DMS53 (cell line): ENCODE measurements at places on chromosomes 12 and 14.
A peak's percentile ranks its signal among the peaks of the same experiment; 100 is the strongest.

DNA sequence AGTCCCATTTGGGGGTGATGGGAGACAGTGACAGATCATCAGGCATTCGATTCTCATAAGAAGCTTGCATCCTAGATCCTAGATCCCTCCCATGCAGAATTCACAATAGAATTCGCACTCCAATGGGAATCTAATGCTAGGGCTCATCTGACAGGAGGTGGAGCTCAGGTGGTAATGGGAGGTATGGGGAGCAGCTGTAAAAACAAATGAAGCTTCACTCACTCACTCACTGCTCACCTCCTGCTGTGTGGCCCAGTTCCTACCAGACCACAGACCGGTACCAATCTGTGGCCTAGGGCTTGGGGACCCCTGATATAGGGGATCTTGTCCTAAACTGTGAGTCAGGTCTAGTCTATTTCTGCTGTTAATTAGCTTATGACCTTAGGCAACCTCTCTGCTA, 40.1 kb upstream of the EPS8 start:
- peak; percentile 68 for DNase-seq

GRCh38 chr12:132575661-132576060, 34.7 kb downstream of the LRCOL1 start:
- DNase-seq, result no peak

GRCh38 chr14:24813819-24814259, 179.8 kb upstream of the GZMB start:
- DNase-seq, result no peak

GRCh38 chr12:118958520-118958919, 22.8 kb upstream of the SRRM4 start:
- DNase-seq, result peak; percentile 39

DNA sequence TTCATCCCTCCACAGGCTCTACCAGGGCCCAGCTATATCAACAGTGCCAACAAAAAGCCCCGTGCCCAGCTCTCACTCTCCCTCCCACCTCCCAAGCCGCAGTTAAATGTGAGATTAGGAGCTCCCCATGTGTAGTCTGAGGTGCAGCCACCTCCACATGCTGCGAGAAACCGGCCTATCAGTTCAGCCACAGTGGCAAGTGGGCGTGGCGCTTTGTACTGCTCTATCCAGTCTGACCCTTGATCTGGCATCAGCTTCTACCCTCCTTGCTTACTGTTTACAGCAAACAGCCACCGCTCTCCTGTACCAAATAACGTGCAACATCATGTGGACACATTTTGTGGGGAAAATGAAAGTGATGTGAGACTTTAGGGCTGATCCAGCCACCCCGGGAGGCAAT, 1.7 kb downstream of the PLEK2 start:
- DNase-seq, result no peak

DNA sequence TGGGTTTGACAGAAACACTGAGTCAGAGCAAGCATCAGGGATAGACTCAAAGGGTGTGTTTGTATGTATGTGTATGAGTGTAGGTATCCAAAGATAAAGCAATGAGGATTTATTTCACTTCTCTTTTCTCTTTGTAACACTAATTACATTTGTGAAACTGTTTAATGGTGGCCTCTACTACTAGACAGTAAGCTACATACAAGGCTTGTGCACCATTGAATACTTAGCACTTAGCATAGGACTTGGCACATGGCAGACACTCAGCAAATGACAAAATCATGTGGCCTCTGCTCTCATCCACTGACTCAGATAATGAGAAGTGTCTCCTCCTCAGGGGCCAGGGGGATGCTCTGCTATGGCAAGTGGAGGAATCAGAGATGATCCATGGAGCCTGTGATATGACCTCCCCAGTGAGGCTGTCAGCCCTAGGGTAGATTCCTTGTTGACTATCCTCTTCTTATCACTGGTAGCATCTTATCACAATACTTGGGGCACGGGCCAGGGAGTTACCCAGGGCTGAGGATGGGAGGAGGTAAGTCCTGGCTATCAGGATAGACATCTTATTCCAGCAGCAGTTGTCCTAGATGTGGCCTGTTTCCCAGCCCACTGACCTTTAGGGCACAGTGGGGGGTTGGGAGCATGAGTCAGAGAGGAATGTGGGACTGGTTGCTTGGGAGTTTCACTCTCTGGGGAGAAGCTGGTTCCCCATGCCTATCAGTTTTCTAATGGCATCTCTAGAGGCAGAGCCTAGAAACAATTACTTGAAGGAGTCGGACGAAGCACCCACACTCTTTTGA, 71.2 kb upstream of the HOXC13 start:
- DNase-seq, result peak; percentile 12

DNA sequence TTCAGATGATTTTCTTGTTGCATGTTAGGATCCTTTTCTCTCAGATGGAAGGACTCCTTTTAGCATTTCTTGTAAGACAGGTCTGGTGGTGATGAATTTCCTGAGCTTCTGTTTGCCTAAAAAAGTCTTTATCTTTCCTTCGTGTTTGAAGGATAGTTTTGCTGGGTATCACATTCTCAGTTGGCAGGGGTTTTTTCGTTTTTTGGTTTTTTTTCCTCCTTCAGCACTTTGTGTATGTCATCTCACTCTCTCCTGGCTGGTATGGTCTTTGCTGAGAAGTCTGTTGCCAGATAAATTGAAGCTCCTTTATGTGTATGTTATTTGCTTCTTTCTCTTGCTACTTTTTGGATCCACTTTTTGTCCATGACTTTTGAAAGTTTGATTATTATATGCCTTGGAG, 15.6 kb upstream of the TXNRD1 start:
- no peak for DNase-seq

- DNase-seq, result no peak
Measured at GRCh38 chr14:51056421-51056820, 38.5 kb downstream of the TRIM9 start.

- DNase-seq, result no peak
Measured at GRCh38 chr12:55673638-55674037, 34.1 kb downstream of the ITGA7 start.

GRCh38 chr12:23049180-23049579, 424.2 kb downstream of the ETNK1 start:
- DNase-seq, result peak; percentile 82

GRCh38 chr14:21997300-21997699, 323.7 kb upstream of the OR4E1 start:
- DNase-seq, result peak; percentile 65

GRCh38 chr12:69896653-69897381, 71.8 kb downstream of the MYRFL start:
- no peak for DNase-seq

DNA sequence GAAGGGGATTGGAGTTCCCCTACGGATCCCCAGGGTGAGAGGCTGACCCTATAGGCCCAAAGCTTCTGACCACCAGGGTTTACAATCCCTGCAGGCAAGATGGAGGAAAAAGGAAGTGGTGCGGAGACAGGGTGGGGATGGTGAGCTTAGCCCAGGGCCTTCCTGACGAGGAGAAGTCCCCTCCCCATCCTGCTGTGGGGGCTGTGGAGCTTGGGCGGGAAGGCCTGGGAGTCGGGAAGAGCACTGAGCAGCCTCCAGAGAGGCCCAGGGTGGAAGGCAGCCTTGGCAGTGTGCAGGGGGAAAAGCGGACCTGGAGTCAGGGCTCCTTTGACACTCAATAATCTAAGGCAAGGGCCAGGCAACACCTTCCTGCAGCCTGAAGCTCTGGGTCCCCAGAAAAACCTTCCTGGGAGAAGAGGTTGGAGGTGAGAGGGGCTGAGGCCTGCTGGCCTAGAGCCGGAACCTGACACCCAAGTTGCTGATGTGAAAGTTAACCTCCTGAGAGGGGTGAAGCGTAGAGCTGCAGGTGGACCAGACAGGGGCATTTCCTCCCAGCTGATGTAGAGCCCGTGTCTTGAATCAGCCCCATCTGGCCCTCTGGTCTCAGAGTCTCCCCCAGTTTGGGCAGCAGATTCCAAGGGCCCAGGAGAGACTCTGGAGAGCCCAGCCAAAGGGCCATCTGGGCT, 6.0 kb downstream of the HDAC7 start:
- no peak for DNase-seq

DNA sequence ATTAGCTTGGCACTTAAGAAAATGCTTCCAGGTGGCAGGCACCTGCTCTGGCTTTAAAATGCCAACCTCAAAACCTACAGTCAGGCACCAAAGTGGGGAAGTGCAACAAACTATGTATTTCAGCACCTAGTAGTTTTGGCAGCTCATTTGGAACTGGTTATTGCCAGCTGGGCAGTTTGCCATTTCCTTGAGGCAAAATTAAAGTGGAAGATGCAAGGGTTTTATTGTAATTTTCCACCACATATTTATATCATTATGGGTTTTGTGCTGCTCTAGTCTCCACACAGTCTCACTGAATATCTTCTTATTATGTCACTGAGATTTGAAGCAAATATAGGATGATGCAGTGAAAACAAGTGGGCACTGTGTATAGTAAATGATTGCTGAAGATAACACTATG, 117.0 kb downstream of the PRKD1 start:
- no peak for DNase-seq
